Activated T-helper 1 cell treated with Interleukin-2 at 50 U/mL for 16 hours (primary cell): ENCODE measurements at places on chromosomes 4 and X.

- DNase-seq, result no peak
Measured at GRCh38 chr4:61953386-61953785, 753.3 kb downstream of the ADGRL3 start.

DNA sequence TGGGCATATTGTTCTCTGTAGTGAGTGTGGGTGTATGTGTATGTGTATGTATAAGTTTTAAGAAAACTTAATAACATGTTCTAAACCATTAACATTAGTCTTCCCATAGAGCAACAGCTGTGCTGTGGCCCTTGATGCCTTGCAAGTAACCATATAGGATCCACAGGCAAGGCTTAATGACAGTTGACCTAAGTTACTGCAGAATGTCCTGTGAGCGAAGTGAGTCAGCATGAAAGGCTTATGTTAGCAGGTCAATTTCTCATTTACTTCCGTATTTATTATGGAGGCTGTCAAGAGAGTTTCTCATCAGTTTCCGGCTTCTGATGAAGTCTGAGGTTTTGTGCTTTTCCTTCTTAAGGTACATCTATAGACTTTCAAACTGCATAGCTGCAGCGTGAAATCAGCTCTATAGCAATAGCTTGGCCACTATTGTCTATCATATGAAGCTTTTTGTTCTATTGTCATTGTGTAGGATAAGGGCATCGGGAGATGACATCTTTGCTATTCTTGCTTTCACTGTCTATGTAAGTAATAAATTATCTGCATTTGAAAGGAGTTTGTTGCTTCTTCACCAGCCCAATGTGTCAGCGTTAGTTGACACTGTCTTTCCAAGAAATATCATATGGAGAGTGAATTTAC is 1153.4 kb upstream of the AGA start:
- no peak for DNase-seq

GRCh38 chrX:139844884-139845283 is 88.0 kb downstream of the ATP11C start:
- no peak for DNase-seq

DNA sequence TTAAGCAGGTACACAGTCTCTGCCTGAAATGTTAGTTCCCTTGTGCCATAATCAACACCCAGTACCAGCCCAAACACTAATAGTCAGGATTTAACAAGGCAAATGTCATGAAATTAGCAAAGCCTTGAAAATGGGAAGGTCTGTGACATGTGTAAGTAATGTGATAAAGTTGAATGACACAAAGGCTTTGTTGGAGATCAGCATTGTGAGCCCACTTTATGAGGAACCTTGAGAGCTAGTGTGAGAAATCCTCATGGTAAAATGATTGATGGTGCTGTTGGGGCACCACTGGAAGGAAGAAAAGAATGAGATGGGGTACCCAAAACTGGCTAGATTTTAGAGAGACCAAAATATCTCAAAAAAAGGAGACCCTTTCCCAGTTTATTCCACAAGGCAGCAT is 3.3 kb upstream of the LIN54 start:
- no peak for DNase-seq

DNA sequence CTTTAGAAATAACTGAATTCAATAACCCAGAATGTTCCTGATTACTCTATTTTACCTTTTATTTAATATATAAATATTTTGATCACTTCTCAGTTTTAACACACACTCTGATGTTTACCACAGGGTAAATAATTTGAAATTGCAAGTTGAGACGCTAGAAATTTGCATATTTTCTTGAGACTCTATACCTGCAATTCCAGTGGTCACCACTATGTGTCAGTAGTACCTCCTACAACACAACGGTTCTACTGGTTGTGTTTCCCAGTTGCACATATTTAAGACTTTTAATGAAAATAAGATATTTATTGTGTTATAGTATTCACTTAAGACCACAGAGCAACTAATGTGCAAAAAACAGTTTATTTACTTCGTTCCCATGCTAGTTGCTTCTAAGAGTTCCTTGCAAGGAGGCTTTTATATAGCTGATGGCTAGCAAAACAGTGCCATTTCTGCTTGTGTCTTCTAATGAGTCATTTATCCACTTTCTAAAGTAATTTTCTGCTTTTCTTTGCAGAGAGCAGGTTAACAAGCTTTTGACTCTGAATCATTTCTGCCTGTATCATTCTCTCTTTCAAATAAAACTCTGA is 98.9 kb upstream of the PDLIM3 start:
- no peak for DNase-seq
